Aorta (tissue), 5 donors: ENCODE measurements at places on chromosomes 6 and 20.

DNA sequence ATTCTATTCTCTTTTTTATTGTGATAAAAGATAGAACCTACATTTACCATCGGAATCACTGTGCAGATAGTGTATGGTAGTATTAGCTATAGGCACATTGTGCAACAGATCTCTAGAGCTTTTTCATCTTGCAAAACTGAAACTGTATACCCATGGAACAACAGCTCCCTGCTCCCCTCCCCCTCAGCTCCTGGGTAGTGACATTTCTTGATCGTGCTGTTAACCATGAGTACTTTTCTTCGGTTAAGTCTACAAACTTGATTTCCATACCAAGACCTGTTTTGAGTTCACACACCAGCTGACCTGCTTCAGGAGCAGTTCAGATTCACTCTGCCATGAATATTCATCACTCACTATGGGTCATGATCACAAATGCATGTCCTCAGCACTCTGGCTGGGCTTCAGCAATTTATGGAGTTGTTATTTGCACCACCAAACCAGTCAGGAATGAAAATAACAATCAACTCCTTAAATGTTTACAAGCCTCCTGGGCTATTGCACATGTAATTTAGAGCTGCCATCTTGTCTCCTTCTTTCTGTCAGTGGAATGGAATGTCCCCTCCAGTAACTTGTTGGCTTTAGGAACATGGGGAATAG is 32.8 kb downstream of the PRDM1 start:
- no peak for DNase-seq

DNA sequence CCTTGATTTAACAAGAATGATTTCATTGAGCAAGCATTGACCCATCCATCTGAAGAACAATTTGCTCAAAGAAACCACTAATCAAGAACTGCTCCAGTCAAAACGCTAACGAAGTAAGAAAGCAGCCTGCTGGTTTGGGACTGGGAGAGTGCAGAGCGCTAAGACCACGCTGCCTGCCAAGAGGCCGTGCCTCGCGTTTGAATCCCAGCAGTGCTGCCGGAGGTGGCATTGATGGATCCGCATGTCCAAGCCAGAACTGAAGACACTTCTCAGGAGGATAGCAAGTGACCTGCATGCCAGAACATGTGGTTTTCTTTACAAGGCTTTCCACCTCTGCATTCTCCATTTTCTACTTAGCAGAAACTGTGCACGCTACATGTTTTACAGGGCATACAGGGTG is 105.2 kb upstream of the FOXC1 start:
- DNase-seq: no peak

- DNase-seq: no peak
Measured at GRCh38 chr6:32857156-32857891, 3.3 kb downstream of the PSMB9 start.

GRCh38 chr6:37579444-37580067 is 79.9 kb upstream of the CCDC167 start:
- DNase-seq: no peak

GRCh38 chr6:13718123-13718458 is 6.5 kb upstream of the RANBP9 start:
- no peak for DNase-seq

DNA sequence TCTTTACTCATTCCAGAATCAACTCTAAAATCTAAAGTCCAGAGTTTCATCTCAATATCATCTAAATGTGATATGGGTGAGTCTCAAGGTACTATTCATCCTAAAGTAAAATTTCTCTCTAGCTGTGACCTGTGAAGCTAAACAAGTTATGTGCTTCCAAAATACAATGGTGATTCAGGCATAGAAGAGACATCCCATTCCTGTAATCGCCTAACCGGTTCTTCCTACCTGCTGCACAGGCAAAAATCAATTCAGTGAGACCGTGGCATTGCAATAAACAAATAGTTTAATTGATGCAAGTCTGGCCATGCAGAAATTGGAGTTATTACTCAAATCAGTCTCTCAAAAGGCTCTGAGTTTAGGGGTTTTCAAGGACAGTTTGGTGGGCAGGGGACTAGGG is 232.8 kb downstream of the UBE3D start:
- DNase-seq: no peak

DNA sequence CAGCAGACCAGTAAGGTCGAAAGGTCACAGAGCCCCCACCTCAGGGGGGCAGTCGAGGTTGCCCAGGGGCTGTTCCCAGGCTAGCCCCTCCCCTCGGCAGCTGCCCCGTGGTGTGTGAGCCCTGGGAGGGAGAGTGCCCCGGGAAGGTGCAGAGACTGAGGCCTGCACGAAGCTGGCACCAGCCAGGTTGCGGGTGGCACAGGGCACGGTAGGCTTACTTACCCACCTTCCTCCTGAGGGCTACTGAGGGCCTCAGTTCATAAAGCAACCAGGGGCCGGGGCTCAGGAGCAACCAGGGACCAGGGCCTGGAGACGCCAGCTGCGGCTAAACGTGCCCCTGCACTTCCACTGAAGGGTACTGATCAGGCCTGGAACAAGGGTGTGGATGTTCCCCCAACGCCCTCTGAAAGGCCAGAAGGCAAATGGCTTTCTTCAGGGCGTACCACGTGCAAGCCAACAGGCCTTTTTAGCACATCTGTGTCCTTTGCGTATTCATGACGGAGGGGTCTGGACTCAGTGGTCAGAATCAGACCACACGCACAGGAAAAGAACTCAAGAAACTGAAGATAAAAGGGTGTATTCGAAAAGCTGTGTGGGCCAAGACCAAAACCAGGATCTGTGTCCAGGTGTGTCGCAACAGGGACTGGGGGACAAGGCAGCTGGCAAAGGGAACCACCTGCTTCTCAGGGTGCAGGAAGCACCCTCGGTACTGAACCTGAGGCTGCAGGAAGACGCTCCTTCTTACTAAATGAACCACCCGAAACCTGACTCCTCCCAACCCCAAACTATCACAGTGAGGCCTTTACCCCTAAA is 24.5 kb upstream of the TCFL5 start:
- no peak for DNase-seq

DNA sequence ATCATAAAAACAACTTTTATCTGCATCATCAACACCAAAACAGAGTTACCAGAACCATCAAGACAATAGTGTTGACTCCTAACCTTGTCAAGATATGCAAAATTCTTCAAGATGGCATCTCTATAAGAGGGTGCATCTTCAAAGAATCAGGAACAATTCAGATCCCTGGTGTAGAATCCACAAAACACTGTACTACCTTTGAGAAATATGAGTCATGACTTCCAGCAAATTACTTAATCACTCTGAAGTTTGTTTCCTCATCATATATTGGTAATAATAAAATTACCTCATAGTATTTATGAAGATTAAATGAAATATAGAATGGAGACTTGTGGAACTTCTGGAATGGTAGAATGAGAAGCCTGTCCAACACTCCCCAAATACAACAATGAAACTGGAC is 221.3 kb upstream of the SUPT3H start:
- DNase-seq: no peak

DNA sequence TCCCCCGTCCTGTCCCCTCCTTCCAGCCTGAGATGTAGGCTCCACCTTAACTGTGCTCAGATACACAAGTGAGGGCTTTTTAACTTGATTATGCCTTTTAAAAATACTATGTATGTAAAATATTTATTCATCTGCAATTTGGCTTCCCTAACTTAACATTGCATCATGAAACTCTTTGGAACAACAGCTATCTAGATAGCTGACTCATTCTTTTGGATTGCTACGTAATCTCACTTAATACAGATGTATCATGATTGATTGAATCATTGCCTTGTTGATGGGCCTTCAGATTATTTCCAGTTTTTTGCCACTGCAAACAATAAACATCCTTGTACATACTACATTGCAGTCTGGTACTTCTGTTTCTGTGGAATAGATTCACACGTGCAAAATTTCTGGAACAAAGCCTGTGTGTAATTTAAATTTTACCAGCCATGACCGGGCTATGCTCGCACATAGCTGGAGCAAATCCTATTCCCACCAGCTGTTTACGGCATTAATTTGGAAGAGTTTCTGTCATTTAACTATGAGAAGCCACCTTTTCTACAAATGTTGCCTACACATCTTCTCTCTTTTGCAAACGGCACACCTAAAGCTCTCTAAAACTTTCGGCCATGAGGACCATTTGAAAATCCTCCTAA is 6.5 kb downstream of the PRND start:
- DNase-seq: no peak

- DNase-seq: no peak
Measured at GRCh38 chr20:36270744-36271638, 34.7 kb downstream of the AAR2 start.

GRCh38 chr6:1689141-1689540 is 79.4 kb downstream of the FOXC1 start:
- DNase-seq: no peak
